Activated CD8-positive, alpha-beta memory T cell treated with anti-CD3 and anti-CD28 coated beads for 4 hours (primary cell): ENCODE measurements at places on chromosomes 1 and 21.

DNA sequence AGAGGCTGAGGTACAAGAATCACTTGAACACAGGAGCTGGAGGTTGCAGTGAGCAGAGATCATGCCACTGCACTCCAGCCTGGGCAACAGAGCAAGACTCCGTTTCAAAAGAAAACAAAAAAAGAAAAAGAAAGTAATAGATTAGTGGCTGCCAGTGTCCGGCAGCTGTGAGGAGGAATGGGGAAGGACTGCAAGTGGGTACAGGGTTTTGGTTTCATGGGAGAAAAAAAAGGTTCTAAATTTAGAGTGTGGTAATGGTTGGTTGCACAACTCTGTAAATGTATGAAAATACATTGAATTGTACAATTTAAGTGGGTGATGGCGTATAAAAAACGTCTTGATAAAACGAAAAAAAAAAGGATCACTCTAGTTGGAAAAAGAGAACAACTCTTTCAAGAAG, 6.7 kb downstream of the TAF1A start:
- DNase-seq = no peak

DNA sequence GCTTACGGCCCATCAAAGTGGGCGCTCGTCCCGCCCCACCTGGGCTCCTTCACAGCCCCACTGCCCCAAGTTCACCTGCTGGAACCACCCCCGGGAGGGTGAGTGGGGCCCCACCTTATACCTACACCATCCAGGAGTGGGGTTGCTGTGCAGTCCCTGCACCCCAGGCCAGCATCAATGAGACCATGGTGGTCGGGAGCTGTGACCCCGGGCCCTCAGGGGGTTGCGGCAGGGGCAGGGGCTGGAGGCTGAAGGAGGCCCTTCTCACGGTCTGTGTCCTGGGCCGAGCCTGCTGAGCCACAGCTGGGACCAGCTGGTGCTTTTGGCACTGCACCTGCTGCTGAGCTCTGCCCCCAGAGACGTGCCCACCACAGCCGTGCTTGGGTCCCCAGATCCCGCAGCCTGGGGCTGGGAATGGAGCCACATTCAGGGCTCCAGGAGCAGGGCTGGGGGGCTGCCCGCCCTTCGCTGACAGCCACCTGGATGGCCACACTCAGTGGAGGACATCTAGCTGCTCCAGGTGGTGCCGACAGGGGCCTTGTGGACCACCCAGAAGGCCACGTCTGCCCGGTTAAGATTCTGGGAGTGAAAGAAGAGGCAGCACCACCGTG, 17.4 kb downstream of the ACTRT2 start:
- DNase-seq = no peak

- no peak for DNase-seq
Measured at GRCh38 chr1:239952348-239953308, 139.1 kb upstream of the FMN2 start.

DNA sequence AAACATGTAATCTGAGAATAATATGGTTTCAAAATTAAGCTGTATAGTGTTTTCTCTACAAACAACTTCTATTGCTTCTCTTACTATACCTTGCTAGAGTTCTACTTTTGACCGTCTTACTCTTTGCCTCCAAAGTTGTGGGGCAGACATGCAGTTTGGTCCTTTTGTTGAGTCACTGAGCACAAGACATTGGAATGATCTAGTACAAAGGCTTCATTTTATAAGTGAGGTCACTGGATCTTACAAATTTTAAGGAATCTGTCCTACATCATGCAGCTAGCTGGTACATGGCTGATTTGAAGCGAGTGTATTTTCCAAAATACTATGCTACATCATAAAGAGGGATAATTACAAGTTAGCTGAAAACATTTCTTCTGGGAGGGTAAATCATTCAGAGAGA, 28.8 kb downstream of the OR10J1 start:
- no peak for DNase-seq

DNA sequence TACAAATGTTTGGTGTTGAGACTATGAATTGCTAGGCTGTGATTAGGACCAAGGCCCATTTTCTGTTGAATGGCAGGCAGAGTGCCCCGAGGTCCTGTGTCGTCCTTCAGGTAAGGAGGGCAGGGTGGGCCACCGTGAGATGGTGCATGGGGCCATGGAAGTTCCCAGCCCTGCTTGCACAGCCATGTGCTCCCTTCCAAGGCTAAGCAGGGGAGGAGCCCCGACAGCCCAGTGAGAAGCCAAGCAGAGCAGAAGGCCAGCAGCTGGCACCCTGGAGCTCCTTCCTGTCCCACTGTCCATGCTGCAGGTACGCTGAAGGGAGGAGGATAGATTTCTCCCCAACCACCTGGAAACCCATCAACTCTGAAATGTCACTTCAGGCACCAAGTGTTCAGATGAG, 8.2 kb upstream of the NUAK2 start:
- DNase-seq = no peak

DNA sequence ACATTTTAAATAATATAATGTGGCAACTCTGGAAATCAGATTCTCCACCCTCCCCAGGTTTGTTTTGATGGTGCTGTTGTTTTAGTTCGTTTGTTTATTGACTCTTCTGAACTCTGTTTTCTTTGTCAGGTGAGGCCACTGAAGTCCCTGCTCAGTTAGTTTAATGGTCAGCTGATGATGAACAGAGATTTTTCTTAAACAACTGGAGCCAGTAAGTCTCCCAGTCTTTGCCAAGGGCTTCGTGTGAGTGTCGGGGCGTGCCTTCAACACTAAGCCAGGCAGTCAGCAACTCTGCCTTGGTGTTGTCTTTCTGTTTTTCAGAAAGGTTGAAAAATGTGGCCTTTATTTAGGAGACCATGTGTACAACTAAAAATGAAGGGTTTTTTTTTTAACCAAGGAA, 58.9 kb downstream of the TEX35 start:
- DNase-seq = no peak

DNA sequence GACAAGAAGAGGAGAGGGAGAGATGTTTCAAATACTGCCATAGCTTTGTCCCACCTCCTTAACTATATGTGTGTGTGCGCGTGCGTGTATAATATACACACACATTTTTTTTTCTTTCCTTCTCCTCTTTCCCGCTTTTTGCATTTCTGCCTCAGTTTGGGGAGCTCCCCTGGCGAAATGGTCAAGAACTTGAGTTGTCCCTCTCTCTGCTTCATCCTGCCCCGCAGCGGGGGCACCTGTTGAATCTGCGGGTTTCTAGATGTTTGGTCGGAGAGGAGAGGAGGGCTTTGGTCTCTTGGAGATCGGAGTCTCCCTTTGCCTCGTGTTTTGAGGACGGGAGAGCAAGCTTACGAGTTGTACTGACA, 504 bp downstream of the SCCPDH start:
- DNase-seq = no peak

GRCh38 chr1:37480581-37481288, 6.4 kb downstream of the ZC3H12A start:
- no peak for DNase-seq

DNA sequence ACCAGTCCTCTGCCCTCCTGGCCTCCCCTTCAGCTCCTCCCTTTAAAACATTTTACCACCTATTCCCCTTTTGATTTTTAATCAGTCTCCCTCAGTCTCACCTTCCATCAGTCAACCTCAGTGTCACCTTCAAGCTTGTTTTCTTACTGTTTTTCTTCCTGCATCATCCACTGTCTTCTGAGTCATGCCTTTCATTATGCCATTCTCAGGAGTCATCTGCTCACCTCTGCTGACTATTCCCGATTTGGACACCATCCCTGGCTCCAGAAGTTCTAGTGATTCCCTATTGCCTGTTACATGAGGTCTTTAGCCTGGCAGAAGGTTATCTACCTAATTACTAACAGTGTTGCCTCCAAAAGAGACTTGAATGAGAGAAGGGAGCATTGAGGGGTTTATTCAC, 23.9 kb downstream of the NFASC start:
- DNase-seq = no peak

DNA sequence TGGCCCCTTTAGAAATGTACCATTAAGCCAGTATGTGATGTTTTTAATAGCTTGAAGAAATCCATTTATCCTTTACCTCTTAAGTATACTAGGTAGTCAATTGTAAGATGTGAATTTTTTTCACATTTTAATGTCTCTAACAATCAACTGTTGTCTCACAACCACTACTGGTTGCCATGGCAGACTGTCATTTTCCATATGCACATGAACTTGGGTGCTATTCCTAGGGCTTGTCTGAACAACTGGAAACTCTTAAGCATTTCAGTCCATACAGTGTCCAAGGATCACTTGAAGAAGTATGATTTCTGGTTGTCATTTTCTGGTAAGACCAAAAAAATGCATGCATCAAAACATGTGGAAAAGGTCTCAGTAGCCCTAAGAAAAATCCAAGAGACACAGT, 315.1 kb downstream of the HHIPL2 start:
- DNase-seq = no peak
